NK-92 treated with Interleukin-12 subunit alpha and Interleukin-12 subunit beta, amount 100 ng/mL, for 24 hours (cell line): ENCODE measurements at places on chromosomes 7 and 10.

- DNase-seq = no peak
Observed at GRCh38 chr10:80196950-80197315, 8.4 kb downstream of the ANXA11 start.

DNA sequence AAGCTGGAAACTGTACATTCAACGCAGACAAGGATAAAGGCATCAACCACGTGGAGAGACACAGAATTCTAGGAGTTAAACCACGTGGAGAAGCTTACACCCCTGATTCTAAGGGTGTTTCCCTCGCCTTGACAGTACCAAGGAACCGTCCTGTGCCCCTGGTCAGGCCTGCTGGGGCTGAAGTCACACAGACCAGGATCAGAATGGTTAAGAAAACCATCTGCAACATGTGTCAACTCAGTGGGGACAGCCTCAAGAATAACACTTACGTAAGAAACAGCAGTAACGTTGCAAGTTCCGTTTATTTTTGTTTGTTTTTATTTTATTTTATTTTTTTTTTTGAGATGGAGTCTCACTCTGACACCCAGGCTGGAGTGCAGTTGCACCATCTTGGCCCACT is 55.6 kb downstream of the CHST15 start:
- peak; percentile 23 for DNase-seq

- DNase-seq = no peak
Observed at GRCh38 chr7:141477865-141478264, 73.3 kb upstream of the AGK start.

GRCh38 chr10:78004215-78005026 is 24.9 kb downstream of the POLR3A start:
- no peak for DNase-seq

DNA sequence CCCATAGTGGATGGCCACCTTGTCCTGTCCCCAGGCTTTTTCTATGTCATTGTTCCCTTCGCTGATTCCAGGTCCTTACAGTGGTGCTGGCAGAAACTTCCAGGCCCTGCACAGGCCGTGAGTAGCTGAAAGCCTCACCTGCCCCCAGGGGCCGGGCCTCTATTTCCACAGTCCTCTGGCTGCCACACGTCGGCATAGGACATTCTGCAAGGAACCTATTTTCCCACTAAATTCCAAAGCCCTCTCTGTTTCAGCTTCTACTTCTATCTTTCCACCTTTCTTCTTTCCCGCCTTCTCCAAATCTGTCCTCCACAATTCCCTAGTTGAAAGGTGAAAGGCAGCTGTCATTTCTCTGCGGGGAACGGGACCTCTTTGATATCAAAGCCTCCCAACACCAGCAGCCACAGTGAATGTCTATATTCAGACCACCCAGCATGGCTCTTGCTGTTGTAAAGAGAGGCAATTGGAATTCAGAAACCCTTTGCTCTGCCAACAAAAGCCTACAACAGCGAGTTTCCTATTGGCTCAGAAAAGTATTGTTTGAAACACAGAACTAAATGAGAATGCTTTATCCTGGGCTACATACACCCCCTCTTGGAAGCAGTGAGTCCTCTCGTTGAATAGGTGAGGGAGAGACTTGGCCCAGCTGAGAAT is 607.7 kb downstream of the GALNT17 start:
- DNase-seq = no peak

DNA sequence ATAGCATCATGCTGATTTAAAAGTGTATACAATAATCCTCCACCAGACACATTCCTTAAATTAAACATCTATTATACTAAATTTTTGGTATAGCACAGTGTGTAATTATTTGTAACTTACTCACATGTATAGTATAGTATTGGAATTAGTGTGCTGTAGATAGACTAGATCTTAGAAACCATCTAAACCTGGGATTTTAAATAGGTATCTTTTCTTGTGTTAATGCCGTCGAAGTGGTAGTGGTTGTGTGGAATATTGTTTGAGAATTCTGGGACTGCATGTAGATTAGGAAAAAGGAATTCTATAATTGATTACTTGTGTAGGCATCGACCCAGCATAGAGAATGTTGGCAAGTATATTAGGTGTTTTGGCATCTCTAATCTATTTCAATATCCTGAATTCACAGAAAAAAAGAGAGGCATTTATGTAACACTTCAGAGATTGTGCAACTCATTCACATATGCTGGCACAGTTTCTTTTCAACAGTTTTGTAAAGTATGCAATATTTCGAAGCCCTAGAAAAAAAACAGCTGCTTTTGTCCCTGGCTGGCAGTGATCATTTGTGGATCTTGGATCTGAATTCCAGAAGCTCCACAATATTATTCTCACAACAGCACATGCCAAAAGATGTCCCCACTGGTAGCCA is 145.5 kb upstream of the AGR3 start:
- no peak for DNase-seq

- no peak for DNase-seq
Observed at GRCh38 chr10:5555021-5555510, 30.3 kb downstream of the CALML3 start.

DNA sequence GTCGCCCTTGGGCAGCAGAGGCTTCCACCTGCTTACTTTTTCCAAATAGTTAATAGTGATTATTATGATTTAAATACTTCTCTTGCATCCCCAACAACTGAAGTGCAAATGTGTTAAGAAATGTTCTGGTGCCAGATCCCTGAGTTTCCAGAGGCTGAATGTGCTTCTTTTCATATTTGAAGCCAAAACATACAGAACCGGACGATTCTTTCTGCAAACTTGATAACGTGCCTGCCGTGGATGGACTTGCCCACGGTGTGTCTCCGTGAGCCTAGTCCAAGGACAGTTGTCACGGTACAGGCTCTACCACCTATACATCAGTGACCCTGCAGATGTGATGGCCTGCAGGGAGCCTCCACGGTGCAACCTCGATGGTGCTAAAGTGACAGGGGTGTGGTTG is 198.6 kb upstream of the LYZL2 start:
- DNase-seq = no peak

- DNase-seq = no peak
Observed at GRCh38 chr10:131923038-131923756, 22.4 kb downstream of the PPP2R2D start.

- DNase-seq = no peak
Observed at GRCh38 chr7:75808106-75808505, 5.5 kb downstream of the CCL24 start.

GRCh38 chr10:28047061-28047460 is 48.2 kb upstream of the ODAD2 start:
- no peak for DNase-seq

DNA sequence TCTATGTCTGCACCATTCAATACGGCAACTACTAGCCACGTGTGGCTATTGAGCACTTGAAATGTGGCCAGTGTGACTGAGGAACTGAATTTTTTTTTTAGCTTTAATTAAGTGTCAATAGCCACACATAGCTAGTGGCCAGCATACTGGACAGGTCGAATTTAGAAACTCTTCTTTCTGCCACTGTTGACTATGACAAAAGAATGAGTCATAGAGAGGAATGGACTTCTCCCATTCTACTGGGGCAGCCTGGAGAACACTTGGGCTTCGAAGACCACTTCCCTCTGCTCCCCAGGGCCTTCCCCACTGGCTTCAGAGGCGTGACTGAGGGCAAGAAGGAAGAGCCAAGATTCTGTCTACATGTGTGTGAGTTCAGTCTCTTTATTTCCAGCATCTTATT is 137.5 kb downstream of the SNX10 start:
- no peak for DNase-seq

DNA sequence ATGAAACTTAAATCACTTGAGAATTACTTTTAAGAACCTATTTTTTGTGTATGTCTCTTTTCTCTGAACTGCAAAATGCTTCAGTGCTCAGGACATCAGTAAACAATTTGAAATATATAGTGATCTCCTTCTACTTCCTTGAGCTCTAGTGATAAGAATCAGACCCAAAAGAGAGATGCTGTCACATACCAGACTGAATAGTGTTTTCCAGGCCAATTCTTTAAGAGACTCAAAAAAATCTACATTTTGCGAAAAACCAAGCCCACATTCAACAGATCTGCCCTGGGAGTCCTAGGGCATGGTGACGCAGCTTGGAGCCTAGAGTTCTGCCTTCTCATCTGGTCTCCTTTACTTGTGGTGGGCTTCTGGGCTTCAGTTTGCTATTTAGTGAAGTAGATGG is 72.1 kb upstream of the SLC13A1 start:
- no peak for DNase-seq

DNA sequence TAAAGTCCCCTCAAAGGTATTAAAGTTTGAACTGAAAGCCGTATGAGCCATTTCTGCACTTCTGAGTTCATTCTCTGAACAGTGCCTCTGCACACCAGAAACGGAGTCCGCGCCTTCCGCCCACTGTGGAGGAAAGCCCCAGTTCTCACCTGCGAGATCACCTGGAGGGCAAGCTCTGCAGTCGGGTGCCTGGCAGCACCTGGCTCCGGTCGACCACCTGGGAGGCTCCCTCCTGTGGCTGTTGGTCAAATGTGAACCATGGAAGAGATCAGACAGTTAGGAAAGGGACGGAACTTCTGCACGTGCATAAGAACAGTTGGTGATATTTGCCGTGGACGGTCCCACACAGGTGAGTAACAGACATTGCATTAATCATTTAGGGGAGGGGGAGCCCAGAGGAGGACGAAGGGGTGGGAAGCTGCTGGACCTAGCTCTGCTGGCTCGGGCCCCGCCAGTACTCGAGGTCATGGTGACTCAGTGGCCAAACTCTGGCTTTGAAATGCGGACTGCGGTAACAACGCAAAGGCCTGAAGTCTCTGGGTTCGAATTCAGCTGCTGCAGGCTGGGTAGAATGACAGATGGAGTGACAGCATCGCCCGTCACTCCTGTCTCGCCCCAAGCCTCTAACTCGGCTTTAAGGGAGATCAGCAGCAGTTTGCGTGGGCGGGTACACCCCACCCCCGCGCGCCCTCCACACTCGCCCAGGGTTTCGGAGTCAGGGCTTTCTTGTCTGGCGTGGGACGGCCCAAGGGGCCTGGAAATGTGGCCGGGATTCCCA is 1.7 kb upstream of the DPYSL4 start:
- DNase-seq = no peak

- DNase-seq = no peak
Observed at GRCh38 chr10:59635502-59636290, 74.0 kb downstream of the SLC16A9 start.

- no peak for DNase-seq
Observed at GRCh38 chr7:139943401-139943800, 114.3 kb downstream of the TBXAS1 start.

GRCh38 chr10:30505543-30506298 is 71.7 kb downstream of the MAP3K8 start:
- DNase-seq = no peak

DNA sequence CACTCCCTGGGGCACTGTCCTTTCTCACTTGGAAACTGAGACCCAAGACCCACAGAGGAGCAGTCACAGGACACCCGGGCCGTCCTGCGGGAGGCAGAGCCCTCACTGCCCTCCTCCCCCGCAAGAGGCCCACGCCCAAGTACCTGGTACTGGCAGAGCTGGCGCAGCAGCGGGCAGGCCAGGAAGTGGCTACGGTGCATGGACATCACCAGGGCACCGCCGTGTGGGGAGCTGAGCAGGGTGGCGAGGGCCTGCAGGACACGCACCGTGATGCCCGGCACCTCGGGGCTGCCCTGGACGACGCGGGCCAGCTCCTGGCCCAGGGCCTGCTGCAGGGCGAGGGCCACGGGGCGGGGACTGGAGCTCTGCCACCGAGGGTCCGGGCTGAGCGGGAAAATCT is 20.0 kb upstream of the MICALL2 start:
- DNase-seq = no peak

DNA sequence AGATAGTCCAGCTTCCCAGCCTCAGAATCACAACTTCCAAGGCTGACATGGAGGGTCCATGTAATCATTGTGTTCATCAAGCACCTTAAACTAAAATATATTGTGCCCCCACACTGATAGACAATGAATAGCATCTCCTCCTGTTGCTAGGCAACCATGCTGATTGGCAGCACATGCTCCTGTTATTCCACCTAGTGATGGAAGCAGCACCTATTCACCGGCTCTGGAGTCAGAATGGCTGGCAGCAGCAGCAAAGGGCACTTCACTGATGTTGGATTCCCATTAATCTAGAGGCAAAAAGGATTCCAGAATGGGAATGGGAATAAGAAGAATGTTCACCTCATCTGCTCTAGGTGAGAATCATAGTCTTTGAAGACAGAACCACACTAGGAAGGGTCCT is 55.0 kb downstream of the RELN start:
- DNase-seq = no peak

- DNase-seq = peak; percentile 78
Observed at GRCh38 chr7:102415685-102416225, 17.6 kb upstream of the ORAI2 start.

GRCh38 chr10:132654708-132655661 is 117.4 kb downstream of the INPP5A start:
- peak; percentile 12 for DNase-seq

GRCh38 chr7:139560678-139561077 is 37.2 kb downstream of the CLEC2L start:
- no peak for DNase-seq
